ENCODE measurements at places on chromosomes 3 and 15.
A peak's percentile ranks its signal among the peaks of the same experiment; 100 is the strongest.

- DNase-seq, result no peak
Measured at GRCh38 chr3:147361454-147362420, 44.6 kb downstream of the ZIC4 start.

- DNase-seq, result no peak
Measured at GRCh38 chr3:10011631-10012030, 14.6 kb upstream of the FANCD2 start.

DNA sequence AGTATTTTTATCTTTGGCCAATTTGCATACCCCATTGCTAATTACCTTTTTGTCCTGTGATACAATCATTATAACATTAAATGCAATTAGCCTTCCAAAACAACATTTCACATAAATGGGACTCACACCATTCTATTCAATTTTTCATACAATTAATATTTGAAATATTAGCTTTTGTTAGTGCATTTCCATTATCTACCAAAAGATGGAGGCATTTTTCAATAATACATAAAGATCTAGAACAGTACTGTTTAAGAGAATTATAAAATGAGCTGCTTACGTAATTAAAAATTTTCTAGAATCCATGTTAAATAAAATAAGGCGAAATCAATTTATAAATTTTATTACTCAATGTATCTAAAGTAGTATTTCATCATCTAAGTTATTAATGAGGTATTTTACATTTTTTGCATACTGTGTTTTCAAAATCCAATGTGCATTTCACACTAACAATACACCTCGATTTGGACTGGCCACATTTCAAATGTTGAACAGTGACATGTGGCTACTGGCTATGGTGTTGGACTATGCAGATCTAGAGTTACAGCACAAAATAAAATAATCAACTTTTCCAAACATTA, 74.3 kb downstream of the TJP1 start:
- DNase-seq, result peak; percentile 43

GRCh38 chr3:60771766-60772165, 479.5 kb downstream of the FHIT start:
- DNase-seq, result no peak

GRCh38 chr3:128390867-128391266, 75.8 kb downstream of the DNAJB8 start:
- no peak for DNase-seq

DNA sequence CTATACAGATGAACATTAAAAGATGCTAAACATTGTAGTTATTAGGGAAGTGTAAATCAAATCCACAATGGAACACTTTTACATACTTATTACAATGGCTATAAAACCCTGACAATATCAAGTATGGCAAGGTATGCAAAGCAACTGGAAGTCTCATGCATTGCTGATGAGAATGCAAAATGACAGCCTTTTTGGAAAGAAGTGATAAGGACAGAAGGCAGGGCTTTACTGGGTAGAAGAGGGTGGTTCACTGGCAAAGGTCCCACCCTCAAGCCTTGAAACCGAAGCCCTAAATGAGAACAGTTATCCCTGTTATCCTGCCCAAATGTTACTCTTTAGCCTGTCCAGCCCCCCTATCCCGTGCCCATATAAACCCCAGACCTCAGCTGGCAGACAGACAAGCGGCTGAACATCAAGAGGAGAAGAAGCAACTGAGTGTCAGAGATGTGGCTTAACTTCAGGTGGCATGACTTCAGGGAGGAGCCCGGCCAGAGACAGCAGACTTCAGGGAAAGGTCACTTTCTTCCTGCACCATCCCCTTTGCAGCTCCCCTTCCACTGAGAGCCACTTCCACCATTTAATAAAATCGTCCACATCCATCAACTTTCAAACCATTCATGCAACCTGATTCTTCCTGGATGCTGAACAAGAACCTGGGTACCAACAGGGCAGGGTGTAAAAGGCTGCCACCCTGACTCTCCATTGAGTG, 732 bp upstream of the GCSAM start:
- no peak for DNase-seq

GRCh38 chr3:185717121-185717520, 107.7 kb downstream of the IGF2BP2 start:
- DNase-seq, result peak; percentile 6

DNA sequence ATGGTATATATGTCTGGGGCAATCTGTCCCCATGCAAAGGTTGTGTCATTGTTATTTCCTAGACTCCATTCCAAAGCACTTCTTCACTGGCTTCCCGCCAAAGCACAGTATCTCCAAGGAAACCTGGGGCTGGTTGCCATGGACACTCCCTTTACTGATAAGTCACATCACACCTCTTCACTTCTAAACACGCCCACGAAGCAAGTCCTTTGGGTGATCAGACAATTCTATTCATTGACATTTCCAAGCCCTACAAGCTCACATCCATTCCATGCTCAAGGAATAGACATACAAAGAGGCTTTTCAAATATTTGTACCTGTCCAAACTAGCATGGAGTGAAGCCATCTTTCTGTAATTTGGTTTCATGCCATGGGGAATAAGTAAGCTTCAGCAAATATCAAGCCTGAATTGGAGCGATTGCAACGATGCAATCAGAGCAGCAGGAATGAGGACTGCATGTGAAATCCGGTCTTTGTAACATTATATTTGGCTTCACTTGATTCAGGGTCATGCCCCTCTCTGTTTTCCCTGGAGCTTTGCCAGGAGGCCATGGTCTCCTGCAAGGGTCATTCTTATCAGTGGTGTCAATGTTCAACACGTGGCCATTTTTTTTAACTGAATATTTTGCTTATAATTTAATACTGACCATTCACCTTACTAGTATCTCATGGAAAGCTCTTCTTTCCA, 201.6 kb upstream of the TMC3 start:
- DNase-seq, result no peak

- DNase-seq, result no peak
Measured at GRCh38 chr15:57567891-57568290, 23.8 kb upstream of the MYZAP start.

- no peak for DNase-seq
Measured at GRCh38 chr15:45799508-45799907, 164.7 kb downstream of the SQOR start.

DNA sequence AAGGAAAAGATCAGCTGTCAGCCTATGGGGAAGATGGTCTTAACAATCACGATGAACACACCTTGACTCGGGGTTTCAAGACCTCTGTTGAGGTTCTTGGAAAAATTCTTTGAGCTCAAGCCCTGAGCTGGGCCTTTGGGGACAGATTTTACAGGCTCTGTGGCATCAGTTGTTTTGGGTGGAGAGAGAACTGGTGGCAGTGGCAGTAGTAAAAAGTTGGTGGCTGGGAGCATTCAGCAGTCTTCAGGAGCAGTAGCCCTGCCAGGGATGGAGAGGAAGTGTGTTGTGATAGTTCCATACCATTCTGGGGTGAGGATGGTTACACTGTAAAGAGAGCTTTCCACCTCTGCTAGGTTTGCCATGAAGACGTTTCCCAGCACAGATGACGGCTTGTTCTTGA, 4.9 kb upstream of the KY start:
- DNase-seq, result no peak

- DNase-seq, result no peak
Measured at GRCh38 chr15:87680208-87680607, 576.3 kb downstream of the NTRK3 start.

DNA sequence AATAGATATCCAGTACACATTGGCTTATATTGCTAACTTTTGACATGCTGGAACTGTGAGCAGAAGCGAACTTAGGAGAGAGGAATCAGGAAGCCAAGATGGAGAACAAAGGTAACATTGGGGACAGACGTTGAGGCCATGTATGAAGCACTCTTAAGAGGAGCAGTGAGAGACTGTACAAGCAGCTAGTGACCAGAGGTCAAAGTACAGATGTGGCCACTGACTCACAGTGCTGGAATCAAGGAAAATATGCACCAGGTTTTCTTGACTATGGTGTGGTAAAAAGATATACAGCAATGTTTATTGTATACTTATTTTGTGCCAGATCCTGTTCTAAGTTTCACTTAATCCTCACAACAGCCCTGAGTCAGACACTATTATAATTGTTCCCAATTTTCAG, 2.0 kb upstream of the IL20RB start:
- no peak for DNase-seq

DNA sequence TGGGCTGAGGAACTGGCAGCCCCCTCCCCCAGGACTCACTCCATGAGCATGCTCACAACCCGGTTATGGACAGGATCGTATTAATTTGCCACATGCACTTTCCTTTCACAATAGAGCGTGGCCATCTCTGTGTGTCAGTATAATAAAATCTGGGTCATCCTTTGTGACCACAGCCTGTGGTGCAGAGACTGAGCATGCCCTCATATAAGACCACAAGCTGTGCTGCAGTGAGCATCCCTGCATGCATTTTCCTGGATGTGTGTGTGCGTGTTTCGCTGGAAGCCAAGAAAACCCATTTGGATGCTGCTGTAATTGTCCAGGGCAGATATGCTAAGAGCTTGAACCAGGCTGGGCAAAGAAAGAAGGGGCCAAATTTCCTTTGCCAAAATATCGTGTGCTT, 39.7 kb downstream of the CYP11A1 start:
- no peak for DNase-seq

- DNase-seq, result no peak
Measured at GRCh38 chr3:9351709-9352126, 11.1 kb upstream of the THUMPD3 start.

- no peak for DNase-seq
Measured at GRCh38 chr3:98325055-98325454, 28.6 kb upstream of the OR5K4 start.

- no peak for DNase-seq
Measured at GRCh38 chr3:46228260-46229242, 13.7 kb upstream of the CCR3 start.

- DNase-seq, result peak; percentile 23
Measured at GRCh38 chr3:62100282-62100989, 272.9 kb downstream of the FEZF2 start.

DNA sequence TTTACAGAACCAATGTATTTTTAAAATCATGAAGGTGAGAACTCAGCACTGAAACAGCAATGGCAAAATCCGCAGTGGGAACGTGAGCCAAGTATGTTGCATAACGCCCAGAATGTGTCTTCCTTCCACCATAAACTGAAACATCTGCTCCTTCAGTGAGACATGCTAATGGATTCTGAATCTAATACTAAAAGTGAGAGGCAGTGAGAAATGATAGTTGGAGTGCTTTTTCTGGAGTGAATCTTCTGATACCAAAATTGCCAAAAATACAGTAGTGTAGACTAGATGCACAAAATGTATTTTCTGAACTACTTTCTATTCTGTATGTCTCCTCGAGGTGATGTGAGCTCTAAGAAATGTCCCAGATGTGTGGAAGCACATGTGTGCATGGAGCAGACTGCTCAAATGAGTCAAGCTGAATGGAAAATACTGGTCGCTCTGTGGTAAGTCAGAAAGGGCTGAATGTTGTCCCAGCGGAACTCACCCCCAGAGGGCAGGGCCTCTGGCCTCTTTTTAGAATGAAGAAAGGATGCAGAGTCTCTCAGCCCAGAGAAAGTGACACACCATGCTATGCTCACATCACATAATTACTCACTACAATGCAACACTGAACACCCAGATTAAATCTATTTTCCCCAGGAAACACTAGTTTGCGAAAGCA, 73.0 kb downstream of the ATP10A start:
- DNase-seq, result peak; percentile 15

DNA sequence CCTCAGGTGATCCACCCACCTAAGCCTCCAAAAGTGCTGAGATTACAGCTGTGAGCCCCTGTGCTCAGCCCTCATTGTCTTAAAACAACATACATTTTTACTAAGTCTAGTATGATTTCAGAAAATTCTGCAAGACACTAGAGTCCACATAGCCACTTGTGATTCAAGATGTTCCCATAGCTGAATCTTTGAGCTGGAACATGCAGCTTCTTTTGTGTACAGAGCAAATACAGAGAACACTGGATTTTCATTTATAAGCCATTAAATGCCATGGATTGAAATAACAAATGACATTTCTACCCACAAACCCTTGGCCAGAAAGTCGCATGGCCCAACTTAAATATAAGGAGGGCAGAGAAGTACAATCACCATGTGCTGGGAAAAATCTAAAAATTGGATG, 1489.2 kb upstream of the GBE1 start:
- DNase-seq, result no peak

DNA sequence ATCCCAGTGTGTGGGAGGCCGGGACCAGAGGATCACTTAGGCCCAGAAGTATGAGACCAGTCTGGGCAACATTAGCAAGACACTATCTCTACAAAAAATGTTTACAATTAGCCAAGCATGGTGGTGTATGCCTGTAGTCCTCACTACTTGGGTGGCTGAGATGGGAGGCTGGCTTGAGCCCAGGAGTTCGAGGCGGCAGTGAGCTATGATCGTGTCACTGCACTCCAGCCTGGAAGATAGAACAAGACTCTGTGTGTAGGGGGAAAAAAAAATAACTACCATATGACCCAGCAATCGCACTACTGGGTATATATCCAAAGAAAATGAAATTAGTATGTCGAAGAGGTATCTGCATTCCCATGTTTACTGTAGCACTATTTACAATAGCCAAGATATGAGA, 22.6 kb downstream of the RYK start:
- no peak for DNase-seq

GRCh38 chr3:175951047-175951694, 1092.0 kb downstream of the NAALADL2 start:
- DNase-seq, result no peak

DNA sequence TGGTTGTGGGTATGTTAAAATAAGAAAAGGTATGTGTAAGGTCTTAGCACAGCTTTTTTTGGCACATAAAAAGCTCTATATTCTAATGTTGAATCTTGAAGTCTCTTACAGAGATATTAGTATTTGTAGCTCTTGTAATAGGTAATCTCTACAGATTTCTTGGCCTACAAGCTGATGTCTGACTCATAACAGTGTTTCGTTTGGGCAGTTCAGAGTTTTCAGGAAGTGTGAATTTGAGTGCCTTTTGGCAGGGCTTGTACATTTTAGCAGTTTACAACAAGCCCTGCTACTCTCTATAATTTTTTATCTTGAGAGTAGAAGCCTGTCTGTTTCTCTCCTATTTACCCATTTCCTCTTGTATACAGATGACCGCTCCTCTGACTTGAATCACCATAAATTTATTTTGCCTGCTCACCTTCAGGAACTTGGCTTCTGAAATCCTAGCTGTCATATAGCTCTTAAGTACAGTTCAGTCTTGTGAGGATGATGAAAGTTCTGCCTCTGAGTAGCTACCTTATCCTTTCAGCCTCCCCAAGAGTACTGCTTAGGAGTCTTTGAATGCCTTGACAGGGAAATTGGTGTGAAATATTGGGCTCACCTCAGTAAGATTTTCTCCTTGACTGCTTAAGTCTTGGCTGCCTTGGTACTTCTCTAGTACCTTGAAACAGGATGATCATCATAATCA, 419.9 kb upstream of the RARB start:
- no peak for DNase-seq

DNA sequence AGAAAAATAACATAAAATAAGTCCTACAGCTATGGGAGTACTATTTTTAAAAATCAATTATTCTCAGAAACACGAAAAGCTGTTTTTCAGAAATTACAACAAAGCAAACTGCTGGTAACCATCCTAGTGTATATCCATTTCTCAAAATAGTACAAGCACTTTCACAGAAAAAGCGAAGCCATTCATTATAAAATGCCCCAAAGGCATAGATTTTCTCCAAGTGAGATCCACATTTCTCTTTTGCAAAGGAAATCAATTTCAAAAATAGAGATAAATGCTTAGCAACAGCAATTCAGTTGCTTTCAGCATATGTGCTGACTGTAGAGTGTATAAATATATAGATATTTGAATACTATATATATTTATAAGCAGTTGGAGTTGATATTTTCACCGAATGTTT, 1266.3 kb downstream of the SI start:
- no peak for DNase-seq

All from pons (tissue), 1 donor.